ENCODE measurements at places on chromosomes 16 and 17.

DNA sequence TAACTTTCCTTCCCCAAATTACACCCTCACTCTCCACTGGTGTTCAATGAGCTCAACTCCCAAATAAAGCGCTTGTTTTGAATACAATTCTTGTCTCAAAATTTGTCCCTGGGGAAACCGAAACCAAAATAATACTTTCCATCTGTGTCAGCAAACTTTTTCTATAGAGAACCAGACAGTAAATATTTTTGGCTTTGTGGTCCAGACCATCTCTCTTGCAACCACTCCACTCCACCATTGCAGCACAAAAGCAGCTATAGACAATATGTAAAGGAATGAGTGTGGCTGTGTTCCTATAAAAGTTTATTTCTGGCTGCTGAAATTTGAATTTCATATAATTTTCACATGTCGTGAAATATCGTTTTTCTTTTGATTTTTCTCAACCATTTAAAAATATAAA, 84.6 kb upstream of the ERCC4 start:
- DNase-seq, result no peak

DNA sequence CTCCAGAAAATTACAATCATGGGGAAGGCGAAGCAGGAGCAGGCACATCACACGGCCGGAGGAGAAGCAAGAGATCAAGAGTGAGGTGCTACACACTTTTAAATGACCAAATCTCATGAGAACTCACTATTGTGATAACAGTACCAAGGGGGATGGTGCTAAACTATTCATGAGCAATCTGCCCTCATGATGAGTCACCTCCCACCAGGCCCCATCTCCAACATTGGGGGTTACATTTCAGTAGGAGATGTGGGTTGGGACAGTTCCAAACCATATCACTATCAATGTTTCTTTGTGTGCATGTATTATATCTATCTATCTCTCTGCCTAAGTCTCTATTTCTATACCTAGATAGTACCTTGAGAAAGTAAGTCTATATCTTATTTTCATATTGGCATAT, 724.8 kb downstream of the CDH11 start:
- DNase-seq, result no peak

DNA sequence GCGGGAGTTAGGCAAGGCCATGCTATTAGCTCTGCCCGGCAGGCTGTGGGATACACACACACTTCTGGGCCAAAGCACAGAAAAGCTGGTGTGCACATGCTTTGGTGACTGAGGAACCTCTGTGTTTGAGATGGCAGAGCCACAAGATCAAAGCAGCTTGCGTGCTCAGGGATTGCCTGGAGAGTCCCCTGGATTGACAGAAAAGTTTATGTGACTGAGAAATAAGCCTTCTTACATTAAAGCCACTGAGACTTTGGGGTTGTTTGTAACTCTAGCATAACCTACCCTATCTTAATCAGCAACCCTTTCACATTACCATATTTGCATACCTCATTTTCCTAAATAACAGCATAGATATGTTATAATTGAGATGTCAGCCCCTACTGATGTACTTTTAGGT, 69.3 kb downstream of the MYO1D start:
- peak; percentile 7 for DNase-seq

- DNase-seq, result no peak
These were observed 83.6 kb downstream of the C17orf58 start for GRCh38 chr17:67912656-67913055.

DNA sequence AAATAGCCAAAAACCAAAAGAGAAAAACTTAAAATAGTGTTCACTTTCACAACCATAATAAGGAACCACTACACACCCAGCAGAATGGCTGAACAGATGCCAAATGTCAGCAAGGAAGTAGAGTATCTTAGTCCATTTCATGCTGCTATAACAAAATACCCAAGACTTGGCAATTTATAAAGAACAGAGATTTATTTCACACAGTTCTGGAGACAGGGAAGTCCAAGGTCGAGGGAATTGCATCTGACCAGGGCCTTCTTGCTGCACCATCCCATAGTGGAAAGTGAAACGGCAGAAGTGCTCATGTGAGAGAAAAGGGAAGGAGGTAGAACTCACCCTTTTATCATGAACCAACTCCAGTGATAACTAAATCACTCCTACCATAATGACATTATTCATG, 33.8 kb upstream of the CCL22 start:
- DNase-seq, result no peak

DNA sequence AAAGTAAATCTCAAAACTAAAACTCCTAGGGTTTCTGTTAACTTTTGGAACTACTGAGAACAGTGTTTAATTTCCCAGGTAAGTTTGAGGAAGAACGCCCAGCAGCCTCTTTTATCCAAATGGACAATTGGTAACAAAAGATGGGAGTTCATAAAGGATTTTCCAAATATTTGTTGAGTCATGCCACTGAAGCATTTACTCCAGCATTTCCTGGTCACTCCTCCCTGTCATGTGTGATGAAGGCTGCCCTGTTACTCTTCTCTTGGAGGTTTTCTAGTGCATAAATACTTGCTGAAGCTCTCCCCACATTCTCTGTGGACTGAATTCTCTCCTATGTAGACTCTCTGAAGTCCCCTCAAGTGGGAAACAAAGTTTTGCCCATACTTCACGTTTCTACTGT, 16.5 kb downstream of the ZNF75A start:
- DNase-seq, result no peak

GRCh38 chr17:15169676-15170075, 95.5 kb downstream of the PMP22 start:
- DNase-seq, result no peak

Data from tongue (tissue), 3 donors.